Kidney (tissue), 22 donors: ENCODE measurements at places on chromosomes 16 and 17. TPM values are rescaled to one million over a fixed set of nuclear protein-coding genes. Genes with fewer than 3 reads are reported as not detected.

- no peak for DNase-seq
Observed at GRCh38 chr17:73609060-73609459, 35.2 kb downstream of the SDK2 start.

GRCh38 chr17:77499699-77500435, 359.1 kb downstream of the SEC14L1 start:
- DNase-seq: no peak

DNA sequence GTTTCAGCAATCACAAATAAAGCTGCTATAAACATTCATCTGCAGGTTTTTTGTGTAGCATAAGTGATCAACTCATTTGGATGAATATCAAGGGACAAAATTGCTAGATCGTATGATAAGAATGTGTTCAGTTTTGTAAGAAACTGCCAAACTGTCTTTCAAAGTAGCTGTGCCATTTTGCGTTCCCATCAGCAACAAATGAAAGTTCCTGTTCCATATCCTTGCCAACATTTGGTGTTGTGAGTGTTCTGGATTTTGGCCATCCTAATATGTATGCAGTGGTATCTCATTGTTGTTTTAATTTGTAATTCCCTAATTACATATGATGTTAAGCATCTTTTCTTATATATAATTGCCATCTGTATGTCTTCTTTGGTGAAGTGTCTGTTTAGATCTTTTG, 36.4 kb upstream of the TMEM92 start:
- DNase-seq: no peak

GRCh38 chr17:7572338-7572587, 7.2 kb upstream of the CD68 start:
- DNase-seq: no peak

GRCh38 chr16:23433261-23433920, 19.6 kb downstream of the COG7 start:
- DNase-seq: no peak

The CYGB gene
- polyA plus RNA-seq: 6.7 TPM

The HID1 gene
- polyA plus RNA-seq: 13.6 TPM
